ENCODE measurements at places on chromosomes 16 and 17. TPM values are rescaled to one million over a fixed set of nuclear protein-coding genes. Genes with fewer than 3 reads are reported as not detected.

Gene EPN2
- 32.3 TPM for total RNA-seq

Gene GAS7
- total RNA-seq, result 30.3 TPM

Gene PNMT
- total RNA-seq, result 1.1 TPM

DNA sequence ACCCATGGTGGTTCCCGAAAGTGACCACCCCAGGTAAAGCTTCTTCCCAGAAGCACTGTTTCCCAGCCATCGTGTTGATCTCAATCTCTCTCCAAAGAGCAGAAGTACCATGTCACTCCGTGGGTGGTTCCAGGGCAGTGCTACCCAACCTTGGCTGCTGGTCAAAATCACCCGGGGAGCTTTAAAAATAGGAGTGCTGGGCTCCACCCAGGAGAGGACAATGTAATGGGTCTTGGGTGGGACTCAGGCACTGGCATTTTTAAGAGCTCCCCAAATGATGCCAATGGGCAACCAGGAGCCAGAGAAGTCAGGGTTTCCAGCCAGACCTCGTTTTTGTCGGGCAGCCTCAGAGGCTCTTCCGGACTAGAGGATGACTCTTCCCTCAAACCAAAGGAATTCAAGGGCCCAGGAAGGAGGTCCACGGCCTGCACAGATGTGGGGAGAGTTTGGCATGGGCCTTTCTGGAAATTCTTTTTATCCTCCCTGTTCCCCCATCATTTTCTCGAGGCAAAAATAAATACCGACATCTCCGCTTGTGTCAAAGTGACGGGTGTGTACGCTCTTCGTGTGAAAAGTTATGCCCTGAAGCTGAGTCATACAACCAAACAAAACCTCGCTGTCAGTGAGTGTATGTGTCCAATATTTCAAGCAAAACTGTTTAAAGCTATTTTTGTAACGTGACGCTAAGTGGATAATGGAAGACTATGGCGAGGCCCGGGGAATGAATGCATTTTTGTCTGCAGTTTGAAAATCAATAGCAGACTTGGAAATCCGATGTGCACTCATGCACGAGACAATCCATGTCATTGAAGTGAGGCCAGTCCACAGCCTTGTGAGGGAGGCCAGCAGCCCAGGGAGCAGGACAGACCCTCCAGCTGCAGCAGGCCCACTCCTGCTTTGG lies 364.1 kb downstream of the FOXL1 start:
- no peak overlapping the region for H3K4me3 ChIP-seq
- no peaks in the 10 kb centered on the region for H3K27me3 ChIP-seq
- no peak overlapping the region for H3K27ac ChIP-seq
- DNase-seq, result no peak

DNA sequence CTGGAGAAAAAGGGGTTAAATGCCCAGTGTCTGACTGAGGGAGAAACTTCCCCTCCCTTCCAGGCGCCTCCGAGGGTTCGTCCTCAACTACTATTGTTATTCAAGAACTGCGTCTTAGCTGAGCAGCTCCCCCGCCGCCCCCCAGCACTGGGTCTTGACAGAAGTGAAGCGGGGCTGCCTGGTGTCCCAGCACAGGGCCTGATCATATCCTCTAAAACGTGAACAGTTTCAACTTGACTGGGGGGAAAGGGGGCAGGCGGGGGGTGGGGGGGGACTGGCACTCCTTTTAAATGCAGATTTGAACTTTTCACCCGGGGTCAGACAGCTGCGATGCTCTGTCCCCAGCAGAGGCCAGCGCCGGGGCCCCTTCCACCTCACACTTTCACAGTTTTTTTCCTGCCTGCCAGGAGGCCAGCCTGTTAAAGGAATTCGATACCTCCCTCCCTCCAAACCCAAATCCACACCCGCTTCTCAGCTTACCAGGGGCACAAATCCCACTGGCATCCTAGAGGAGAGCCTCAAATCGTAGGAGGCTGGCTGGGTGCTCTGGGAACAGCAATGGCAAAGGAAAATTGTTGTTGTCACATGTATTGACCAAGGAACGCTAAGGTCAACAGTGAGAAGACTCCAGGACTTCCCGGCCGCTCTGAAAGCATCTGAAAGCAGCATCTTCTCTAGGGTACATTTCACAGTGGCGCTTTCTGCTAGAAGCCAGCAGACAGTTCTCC lies 14.5 kb downstream of the ZFHX3 start:
- no peaks in the 10 kb centered on the region for H3K27me3 ChIP-seq
- H3K36me3 ChIP-seq, result no peaks in the 10 kb centered on the region

GRCh38 chr17:32976605-32977004 lies 15.0 kb upstream of the SPACA3 start:
- H3K27ac ChIP-seq, result no peak overlapping the region
- H3K36me3 ChIP-seq, result no peaks in the 10 kb centered on the region
- H3K4me1 ChIP-seq, result no peaks in the 10 kb centered on the region

- H3K27me3 ChIP-seq, result no peaks in the 10 kb centered on the region
- peaks cover 20% of the 10 kb centered on the region for H3K4me1 ChIP-seq
- no peaks in the 10 kb centered on the region for H3K36me3 ChIP-seq
- peak; percentile 18 for DNase-seq
- H3K27ac ChIP-seq, result peak overlapping the region; percentile 26
These were observed 60.7 kb downstream of the GRIN2A start for GRCh38 chr16:10121491-10121890.

DNA sequence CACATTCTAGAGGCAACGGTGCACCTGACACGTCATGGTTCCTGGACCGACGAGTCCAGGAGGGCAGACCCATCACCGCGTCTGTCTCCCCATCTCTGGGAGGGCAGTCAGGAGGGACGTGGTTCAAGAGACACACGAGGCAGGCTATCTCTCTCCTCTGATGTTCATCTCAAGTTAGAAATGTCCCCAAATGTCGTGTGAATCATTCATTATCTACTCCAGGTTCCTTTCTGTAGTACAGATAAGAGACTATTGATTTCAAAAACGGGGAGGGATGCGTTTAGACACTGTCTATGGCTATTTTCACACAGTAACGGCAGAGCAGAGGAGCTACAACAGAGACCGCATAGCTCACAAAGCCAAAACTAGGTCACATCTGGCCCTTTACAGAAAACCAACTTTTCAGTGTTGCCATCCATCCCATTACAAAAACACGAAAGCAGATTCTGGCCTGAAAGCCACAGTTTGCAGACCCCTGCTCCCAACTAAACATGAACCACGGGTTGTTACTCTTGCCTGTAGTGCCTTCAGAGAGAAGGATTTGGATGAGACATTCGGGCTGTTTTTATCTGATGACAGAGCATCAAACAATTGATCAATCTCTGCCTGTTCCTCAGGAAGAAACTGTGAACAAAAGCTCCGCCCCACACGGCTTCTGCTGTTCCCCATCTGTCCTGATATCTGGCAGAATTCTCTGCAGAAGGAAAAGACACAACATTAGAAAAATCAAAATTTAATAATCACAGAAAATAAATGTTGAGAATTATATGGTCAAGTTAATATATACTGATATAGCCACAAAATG lies 6.8 kb downstream of the MEAK7 start:
- H3K27ac ChIP-seq, result no peak overlapping the region
- no peak for DNase-seq
- no peaks in the 10 kb centered on the region for H3K27me3 ChIP-seq
- no peaks in the 10 kb centered on the region for H3K4me1 ChIP-seq
- peaks cover 31% of the 10 kb centered on the region for H3K36me3 ChIP-seq

- no peak for DNase-seq
- no peaks in the 10 kb centered on the region for H3K27me3 ChIP-seq
- H3K4me3 ChIP-seq, result no peak overlapping the region
- peaks cover 5% of the 10 kb centered on the region for H3K4me1 ChIP-seq
- no peak overlapping the region for H3K27ac ChIP-seq
These were observed 421.7 kb upstream of the C16orf82 start for GRCh38 chr16:26644912-26645543.

Measured in thyroid gland (tissue), 4 donors.